GM03348 (cell line): ENCODE measurements at places on chromosomes 3 and 15.

DNA sequence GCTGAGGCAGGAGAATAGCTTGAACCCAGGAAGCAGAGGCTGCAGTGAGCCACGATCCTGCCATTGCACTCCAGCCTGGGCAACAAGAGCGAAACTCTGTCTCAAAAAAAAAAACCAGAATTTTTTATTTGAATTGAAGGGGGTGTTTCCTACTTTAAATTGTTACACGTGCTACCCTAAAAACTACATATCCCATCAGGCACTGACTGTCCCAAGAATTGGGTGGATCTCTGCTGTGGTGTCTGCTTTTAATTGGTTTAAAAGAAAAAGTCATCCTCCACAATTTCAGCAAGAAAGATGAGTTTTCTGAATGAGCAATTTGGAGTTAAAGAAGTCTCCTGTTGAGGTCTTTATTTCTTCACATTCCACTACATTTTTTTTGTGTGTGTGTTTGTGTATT is 2.1 kb downstream of the PDIA3 start:
- DNase-seq = peak; percentile 31

DNA sequence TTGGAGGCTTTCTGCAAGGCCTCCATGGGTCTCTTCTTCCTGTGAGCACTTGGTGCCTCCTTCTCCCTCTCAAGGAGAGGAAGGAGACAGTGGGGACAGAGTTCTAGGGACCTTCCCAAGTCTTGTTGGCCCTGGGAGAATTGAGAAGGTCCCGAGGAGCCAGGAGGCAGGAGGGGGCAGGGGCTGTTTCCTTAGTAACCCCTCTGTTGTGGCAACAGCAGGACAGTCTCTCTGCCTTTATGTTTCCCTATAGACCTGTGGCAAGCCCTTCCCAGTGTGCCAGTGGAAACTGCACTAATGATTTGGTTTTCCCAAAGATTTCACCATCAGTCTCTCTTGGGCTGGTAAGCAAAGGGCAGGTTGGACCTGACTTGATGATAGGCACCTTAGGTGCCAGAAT is 87.8 kb upstream of the GALNT15 start:
- DNase-seq = no peak

DNA sequence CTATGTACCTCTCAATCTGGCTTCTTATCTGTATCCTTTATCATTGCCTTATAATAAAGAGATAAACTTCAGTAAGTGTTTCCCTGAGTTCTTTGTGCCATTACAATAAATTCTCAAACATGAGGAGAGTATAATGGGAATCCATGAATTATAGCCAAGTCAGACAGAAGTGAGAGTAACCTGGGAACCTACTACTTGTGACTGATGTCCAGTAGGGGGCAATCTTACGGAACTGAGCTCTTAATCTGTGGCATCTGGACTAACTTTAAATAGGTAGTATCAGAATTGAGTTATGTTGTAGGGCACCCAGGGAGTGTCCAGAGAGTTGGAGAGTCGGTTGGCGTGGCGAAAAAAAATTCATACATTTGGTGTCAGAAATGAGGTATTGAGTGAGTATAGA is 542.6 kb downstream of the ZBBX start:
- no peak for DNase-seq

GRCh38 chr15:98547275-98547674 is 101.1 kb upstream of the IGF1R start:
- DNase-seq = no peak

GRCh38 chr3:140505213-140505612 is 172.7 kb upstream of the TRIM42 start:
- no peak for DNase-seq

GRCh38 chr3:39011191-39011736 is 40.5 kb downstream of the SCN11A start:
- no peak for DNase-seq
